SK-N-DZ (cell line): ENCODE measurements at places on chromosomes 2 and 18.

DNA sequence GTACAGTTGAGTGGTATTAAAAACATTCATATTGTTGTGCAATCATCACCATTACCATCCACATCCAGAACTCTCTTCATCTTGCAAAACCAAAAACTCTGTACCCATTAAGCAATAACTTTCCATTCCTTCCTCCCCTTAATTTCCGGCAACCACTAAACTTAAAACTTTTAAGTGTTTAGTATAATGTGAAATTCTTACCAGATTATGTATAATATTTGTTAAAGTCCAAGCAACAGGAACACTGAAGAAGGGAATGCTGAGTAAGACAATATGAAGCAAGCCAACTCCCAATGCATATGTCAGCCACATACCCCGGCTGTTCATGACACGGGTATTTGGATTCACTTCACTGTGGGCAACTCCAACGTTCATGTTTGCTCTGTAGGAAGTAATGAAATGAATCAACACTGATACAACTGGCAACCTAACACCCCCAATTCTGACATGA is 1.9 kb downstream of the ORMDL1 start:
- DNase-seq = no peak

DNA sequence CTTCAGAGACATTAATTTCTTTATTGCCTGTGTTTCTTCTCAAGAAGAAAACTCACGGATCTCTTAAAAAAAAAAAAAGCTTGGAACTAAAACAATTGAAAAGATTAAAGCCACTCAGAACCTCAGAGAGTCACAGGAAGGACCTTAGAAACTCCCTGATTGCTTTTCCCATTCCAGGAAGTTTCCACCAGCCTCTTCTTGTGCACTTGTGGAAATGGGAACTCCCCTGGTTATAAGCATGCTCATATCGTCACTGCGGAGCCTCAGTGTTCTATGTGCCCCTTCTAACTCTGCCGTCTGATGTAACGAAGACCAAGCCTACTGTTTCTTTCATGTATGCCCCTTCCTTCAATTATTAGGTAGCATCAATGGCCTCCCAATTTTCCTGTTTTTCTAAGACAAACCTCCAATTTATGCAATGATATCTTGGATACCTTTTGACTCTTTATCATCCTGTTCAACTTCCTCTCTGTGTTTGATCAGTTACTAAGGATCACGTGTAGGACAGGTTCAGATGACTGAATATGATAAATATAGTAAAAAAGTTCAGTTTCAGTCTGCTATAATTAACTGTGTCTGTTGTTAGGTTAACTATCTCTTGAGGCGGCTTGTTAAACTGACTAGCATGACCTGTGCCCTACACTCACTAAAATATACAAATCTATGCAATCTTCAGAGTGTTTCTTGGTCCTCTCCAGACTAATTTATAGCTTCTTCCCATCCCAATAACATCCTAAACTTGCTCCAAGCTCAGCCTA is 593.7 kb upstream of the CHAC2 start:
- no peak for DNase-seq

DNA sequence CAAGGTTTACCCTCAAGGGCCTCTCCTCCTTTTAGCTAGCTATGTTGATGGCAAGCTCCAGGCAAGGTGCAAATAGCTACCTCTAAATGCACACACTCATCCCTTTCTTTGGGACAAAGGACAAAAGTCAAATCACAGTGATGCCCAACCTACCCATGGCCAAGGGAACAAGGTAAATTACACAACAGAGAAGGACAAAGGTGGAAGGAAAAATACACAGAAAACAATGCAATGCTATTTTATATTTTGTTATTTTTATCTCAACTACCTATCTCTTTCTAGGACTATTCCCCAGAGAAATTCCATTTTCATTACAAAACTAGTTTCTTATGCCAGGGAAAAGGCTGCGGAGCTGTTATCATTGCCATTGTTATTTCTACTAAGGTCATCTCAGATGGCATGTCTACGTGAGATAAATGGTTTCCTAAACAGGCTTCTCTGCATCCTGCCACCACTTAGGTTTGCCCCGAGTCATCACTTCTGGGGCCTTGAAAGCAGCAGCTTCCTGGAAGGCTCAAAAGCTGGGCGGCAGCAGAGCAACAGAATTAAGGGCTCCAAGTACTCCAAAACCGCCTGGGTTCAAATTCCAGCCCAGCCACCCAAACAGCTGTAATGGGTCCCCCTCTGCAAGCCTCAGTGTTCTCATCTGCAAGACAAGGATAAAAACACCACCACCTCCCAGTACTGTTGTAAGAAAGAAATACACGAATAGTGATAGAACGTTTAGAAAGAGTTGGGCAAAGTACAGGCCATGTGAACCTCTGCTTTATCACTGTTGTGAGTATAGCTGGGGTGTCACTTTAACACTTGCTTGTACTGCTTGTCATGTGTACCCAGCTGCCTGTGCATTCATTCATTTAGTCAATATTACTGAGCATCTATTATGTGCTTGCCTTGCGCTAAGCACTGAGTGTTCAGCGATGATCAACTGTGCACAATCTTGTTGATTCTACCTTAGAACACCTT is 20.9 kb downstream of the BCL2 start:
- DNase-seq = no peak

DNA sequence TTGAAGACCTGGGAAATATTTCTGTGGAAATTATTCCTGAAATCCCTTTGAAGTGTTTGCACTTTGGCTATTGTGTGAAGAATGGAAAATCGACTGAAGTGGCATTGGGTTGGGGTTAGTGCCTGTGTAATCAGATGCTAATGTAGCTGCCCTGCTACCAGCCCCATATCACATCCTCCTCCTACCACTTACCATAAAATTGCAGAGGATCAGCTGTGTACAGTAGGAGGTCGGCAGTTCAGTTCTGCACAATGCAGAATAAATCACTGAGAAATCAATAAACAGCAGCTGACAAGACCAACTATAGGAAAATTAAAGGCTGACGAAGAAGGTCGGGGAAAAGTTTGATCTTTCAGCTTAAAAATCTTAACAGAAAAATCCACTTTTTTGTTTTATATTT is 440.9 kb downstream of the PTPRM start:
- DNase-seq = no peak

DNA sequence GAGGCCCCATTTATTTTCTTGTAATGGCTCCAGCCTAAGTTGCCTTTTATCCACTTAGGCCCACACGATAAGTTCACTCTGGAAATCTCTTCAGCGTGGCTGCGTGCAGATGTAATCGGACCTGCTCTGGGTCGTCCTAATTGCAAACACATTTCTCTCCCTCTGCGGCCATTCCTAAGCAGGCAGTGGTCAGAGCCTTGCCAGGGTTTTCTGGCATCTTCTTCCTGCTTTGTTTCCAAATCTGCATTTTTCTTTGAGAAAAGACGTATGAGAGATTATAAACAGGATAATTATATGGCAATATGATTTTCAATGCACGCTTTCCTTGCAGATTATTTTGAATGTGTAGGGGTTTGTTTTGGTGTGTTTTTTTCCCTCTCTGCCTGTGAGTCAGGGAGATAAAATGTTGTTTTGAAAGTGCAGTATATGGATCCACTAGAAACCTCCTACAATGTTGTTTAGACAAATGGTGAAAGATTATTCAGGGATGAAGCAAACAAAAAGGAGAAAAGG is 239.4 kb upstream of the TANK start:
- DNase-seq = peak; percentile 88

DNA sequence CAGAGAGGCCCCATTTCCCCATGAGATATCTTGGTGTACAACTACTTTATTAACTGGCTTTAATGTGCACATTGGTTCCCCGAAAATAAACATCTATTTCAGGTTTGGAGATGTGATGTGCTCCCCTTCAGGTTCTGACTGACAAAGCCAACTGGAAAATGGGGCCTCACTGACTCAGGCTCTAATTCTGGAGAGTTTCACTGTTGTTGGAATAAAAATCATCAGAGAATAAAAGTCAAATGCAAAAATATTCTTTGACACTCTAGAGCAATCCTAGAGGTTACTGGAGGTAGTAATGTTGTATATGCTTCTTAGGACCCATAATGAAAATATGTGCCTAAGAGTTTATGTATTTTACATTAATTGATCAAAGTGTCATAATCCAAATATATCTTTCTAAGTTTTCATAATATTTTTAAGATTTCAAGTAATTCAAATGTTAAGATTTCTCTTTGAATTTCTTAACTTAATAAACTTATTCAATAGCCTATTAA is 189.9 kb upstream of the COL3A1 start:
- DNase-seq = no peak

DNA sequence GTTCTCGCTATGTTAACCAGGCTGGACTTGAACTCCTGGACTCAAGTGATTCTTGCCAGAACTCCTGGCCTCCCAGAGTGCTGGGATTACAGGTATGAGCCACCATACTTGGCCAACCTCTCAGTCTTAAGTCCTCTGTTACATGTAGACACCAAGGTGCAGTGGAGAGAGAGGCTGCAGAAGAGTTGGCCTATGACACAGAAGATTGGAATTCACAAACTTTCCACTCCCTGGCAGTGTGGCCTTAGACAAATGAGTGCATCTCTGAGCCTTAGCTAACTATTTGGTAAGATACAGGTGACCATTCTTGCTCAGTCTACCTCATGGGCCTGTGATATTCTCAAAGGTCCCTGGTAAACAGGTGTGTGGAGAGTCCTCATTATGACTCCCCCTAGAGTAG is 159.7 kb downstream of the MYCN start:
- no peak for DNase-seq

DNA sequence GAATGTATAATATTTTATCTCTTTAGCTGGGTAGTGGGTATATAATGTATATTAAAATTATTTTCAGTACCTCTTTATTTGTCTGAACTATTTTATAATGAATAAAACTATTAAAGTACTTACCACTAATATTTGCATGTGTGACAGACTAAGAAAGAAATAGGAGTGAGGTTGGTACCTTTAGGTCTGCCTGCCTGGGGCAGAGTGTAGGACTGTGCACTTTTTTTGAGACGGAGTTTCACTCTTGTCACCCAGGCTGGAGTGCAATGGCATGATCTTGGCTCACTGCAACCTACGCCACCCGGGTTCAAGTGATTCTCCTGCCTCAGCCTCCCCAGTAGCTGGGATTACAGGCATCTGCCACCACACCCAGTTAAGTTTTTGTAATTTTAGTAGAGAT is 18.8 kb downstream of the NCOA1 start:
- DNase-seq = no peak

GRCh38 chr2:223591596-223591995 is 10.6 kb downstream of the SCG2 start:
- DNase-seq = no peak

DNA sequence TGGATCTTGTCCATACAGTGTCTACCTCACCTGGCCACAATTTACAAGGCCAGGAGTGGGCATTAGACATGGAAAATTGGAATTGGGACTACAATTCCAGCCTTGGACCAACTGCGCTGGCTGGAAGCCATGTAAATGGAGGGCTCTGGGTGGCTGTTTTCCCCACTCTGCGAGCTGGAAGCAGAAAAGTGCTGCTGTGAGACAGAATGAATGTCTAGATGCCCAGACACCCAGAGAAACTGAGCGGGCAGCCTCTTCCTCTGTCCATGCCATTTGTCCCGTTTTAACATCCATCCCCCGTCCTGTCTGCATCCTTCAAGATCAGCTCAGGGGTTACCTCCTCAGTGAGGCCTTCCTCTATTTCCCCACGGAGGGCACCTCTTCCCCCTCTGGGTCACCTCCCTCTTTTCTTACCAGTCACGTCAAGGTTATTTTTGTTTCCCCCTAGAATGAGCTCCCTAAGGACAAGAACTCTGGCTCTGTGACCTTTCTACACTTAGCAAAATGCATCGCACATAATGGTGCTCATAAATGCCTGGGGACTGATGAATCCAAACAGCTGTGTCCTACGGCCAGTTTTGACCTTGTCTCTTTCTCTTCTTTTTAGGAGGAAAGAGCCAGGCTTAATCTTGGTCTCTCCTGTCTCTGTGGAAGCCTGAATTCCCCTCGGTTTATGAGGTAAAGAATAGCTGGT is 41.2 kb downstream of the MCFD2 start:
- DNase-seq = no peak

GRCh38 chr18:58863539-58864145 is 1.0 kb upstream of the ZNF532 start:
- peak; percentile 16 for DNase-seq

GRCh38 chr2:64695721-64696261 is 42.1 kb upstream of the SERTAD2 start:
- DNase-seq = no peak

DNA sequence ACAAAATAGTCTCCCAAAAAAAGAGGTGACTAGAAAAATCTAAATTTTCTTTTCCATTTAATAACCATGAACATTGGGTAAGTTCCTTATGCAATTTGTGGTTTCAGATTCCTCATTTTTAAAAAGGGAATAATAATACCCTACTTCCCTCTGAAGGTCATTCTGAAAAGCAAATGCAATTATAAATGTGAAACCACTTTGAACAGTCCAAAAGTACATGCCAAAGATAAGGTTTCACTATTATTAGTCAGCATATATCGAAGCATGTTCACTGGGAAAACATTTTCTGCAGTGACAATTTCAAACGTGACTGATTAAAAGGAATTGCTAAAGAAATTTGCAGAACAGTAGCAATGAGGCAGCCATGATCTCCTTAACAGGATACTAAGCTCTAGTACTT is 100.1 kb upstream of the RNF152 start:
- no peak for DNase-seq

DNA sequence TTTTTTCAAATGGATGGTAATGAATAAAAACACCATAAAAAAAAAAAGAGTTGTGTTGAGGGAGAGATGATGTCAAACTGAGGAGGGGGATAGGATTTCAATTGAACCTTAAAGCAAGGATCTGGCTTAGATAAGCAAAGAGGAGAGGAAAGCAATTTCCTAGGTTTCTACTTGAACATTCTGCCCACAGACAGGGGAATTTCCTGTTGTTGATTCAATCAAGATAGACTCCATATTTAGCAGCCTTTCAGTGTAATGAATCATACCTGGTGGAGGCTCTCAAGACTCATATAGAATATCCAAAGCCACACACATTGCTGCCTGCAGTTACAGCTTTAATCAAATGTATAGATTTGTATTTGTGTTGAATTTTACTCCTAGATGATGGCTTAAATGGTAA is 294.4 kb upstream of the PIK3C3 start:
- DNase-seq = no peak

DNA sequence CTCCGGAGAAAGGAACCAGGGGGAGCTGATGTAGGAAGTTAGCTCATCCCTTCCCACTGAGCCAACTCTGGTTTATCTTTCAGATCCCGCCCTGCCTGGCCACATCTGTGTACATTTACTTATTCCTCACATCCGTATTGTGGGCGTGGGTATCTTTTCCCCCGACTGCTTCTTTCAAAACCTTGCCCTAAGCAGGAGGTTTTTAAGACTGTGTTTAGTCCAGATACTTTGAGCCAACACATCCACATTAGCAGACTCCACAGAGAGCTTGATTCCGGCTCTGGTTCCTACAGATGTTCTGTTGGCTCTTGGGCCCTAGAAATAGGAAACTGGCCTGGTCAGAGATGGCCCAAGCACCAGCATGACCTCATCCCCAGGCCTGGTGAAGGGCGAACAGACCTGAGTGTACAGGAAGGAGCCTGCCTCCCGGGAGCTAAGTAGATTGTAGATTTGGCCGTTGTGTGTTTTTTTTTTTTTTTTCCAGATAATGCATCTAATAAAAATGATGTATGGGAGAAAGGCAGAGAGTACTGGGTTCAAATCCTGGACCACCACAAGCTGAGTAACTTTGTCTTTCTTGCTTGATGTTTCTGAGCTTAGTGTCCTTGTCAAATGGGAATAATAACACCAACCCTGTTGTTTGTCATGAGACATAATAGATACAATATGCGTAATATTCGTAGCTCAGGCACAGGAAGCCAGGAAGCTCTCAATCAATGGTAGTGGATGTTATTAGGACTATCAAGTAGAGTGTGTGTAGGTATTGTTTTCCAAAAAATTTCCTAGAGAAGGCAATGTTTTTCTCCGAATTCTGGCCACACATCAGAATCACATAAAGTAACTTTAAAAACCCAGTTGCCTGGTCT is 92.3 kb downstream of the PRKCE start:
- no peak for DNase-seq

- DNase-seq = no peak
Observed at GRCh38 chr2:155377931-155378444, 679.5 kb downstream of the KCNJ3 start.
